ENCODE measurements at places on chromosomes 1 and 21.

DNA sequence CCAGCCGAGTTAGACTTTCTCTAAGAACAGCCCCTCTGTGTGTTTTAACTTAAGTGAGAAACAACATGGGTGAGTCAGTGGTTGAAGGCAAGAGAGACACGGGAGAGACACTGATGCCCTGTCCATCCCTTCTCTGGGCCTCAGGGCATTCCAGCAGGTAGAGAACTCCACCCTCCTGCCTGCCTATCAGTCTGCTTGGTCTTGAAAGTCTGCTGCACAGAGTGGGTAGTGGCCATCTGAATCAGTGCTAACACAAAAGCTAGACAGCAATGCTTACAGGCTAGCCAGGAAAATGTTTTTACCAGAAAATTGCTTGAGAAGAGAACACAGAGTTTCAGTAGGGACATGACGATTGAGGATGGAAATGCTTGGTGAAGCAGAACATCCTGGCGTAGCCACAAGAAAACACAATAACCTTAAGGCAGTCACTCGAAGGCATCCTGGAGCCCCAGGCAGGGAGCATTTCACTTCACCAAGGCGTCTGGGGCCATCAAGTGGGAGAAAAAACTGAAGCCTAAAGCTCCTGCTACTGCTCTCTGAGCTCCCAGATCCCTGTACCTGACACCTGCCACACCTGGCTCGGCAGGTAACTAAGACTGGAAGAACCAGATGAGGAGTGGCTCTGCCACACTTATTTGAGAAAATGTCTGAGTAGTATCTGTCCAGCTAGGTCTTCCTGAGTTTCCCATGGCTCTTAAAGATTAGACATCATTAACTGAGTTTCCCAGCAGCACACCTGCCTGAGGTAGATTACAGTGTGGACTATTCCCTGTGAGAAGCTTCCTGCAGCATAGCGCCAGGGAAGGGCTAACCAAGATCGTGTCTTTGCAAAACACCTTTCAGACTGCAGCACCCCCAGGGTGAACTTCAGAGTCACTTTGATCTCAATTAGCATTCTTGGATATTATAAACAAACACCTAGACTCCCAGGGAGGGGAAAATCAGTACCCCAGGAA lies 18.1 kb upstream of the LBR start:
- no peak for DNase-seq

DNA sequence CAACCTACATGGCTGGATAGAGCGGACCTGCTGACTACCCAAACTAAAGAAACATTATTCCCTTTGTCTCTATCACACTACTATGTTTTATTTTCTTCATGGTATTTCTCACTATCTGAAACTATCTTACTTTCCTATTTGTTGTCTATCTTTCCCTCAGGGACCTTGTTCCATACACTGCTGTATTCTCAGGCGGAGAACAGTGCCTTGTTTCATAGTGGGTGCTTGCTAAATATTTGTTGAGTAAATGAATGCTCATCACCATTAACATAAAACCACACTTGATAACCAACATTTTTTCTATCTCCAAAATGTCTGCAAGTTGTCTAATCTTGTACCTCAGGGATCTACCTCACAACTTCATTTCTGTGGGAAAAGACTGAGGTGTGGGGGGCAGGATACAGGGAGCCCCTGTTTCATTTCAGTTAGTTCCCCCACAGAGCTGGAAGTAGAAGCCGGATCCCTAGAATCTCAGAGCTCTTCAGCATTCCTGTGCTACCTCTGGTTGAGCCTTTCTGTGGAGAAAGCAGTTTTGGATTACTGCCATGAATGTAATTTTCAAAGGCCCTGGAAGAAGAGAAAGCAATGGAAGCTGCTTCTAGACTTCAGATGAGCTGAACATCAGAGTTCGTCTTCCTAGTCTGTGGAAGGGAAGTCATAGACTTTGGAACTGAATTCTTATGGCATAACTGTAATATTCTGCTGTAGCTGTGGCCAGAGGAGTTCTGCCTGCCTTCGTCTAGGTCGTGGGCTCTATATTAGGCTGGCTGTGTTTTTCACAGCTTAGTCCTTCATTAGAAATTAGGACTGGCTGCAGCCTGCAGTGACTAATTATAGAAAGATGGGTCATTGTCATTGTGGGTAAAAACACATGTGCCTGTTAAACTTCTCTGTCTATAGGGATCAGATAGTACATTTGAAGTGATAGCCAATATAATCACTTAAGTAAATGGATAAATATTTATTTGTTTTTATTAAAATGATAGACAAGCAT lies 293.2 kb upstream of the SGIP1 start:
- DNase-seq = no peak

GRCh38 chr1:180249725-180250498 lies 19.8 kb downstream of the LHX4 start:
- DNase-seq = no peak

- DNase-seq = no peak
Observed at GRCh38 chr1:95304803-95305202, 70.8 kb downstream of the RWDD3 start.

DNA sequence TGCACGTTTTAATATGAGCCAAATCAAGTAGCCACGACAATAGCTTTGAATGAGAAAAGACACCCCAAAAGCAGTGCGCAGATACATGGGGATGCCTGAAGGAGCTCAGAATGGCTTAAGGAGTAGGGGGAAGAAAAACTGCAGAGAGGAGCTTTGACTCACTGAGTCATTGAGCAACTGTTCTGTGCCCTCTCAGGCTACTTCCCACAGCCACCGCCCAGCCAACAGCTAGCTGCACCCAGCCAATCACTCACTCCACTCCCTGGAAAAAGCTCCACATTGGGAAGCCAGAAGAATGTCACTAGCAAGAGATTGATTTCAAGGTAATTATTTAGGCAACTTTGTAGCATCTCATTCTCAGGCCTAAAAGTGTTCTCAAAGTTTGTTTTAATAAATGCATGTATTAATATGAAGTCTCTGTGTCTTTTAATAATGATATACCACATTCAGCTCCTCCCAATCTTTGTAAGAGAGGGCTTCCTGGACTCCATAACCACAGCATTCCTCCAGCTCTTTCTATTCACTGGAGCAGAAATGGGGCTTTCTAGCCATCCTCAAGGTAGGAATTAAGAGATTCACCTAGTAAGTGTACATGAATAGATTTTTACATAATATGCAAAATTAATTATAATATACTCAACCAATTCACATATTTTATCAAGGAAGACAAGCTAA lies 16.8 kb downstream of the DUSP10 start:
- DNase-seq = no peak

GRCh38 chr1:56490619-56491018 lies 88.7 kb downstream of the PLPP3 start:
- no peak for DNase-seq

GRCh38 chr1:82462366-82462765 lies 661.6 kb downstream of the ADGRL2 start:
- DNase-seq = no peak

DNA sequence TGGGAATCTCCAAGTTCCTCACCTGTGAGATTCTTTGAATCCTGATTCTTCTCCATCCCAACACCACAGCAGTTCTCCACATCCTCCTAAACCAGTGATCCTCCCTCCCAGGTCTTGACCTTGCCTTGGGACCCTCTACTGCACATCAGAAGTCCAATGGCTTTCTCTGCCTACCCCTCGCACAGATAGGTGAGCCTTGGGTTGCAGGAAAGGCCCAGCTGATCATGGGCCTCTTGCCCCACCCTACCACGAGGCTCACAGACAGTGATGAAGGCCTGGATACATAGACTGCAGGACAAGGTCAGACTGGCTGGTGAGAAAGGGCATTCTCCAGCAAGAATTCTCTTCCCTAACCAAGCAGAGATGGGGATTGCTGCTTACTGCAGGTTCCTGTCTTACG lies 825 bp downstream of the FABP3 start:
- no peak for DNase-seq

DNA sequence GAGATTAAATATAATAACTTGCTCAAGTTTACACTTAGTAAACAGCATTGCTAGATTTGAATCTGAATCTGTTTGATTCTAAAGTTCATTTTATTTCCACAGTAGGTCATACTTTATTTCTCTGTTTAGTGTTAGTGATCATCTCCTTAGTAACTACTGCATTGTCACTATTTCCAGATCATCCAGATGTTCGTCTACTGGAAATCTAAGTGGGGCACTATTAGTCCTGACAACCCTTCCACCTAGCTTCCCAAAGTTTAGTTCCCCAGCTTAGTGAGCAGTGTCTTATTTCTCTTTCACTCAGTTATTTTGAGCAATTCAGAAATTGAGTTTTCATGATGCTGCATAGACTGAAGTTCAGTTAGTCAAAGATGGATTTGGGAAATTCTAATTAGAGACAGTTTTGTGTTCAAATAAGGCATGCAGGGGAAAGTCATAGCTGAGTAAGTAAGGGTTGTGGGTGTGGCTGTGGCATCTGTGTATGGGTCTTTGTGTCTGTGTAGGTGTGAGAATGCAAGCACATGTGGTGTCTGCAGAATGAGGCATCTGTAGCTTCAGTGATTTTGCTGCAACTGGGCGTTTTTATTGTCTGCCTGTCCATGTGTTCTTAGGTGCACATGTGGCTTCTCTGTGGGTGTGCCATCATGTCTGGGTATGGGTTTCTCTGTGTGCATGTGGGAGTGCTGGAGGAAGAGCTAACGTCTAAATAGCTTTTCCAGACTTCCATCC lies 107.3 kb downstream of the NTMT2 start:
- DNase-seq = no peak

DNA sequence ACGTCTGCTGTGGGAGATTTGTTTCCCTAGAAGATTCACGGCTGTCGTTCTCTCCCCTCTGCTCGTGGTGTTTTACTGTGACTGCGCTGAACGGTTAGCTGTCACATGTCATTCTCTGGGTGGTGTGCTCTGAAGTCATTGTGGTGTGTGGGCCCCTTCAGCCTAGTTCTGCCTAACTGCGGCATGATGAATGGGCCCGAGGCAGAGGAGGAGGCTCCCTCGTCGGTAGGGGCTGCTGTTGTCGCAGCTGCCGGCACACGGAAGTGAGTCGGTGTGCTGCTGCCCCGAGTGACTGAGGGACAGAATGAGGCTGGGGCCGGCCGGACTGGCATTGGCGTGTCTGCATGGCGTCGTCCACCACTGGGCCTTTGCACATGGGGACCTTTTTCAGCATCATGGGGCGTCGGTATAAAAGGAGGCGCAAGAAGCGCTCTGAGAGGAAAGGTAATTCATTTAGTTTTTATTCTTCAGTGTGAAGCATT lies 77.9 kb downstream of the ADARB1 start:
- peak; percentile 56 for DNase-seq

DNA sequence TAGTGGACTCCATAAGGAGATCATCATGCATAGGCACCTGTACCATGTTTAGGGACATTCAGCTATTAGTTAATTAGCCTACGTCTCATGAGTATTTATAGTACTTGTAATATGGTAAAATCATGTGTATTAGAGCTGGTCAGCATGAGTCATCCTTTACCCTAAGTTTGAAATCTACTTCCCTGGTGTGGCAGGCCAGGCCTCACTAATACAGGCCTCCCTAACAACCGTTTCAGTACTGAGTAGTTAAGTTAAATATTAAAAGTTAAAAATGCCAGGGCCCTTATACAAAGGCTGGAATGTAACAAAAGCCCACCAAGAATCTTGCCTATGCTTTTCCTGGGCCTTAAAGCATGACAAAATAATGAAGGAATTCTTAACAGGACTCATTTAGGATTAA lies 356.3 kb upstream of the DPYD start:
- DNase-seq = no peak

- no peak for DNase-seq
Observed at GRCh38 chr21:37800456-37801061, 115.7 kb downstream of the KCNJ6 start.

DNA sequence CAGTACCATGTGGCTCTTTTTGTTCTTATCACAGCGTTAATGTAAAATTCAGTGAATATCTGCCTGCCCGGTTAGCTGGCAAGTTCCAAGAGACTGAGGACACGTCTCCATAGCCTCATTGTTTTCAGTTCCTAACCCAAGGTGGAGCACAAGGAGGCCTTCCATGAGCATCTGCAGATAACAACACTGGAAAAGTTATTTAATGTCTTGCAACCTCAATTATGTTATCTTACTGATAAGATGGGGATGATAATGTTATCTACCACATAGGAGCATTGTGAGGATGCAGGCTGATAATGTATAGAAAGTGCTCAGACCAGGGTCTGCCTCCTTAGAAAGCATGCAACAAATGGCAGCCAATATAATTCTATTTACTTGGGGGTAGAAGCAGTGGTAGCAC lies 109.6 kb upstream of the DNAH14 start:
- DNase-seq = no peak

DNA sequence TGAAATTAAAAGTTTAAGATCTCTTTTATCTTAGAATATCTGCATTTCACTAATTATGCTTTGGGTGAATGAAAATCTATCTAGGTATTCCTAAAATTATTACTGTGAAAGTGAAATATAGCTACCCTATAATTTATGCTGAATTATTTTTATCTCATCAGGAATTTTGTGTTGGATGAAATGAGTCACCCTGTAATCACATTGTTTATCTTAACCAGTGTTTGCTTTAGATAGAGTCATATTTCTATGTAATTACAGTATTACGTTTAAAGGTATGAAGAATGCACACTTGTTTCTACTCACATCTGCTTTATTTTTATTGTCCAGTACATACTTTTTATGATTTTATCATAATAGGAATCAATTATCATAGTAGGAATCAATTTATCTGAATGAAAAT lies 249.2 kb downstream of the NCAM2 start:
- no peak for DNase-seq

- no peak for DNase-seq
Observed at GRCh38 chr1:193427524-193427923, 241.1 kb upstream of the B3GALT2 start.

DNA sequence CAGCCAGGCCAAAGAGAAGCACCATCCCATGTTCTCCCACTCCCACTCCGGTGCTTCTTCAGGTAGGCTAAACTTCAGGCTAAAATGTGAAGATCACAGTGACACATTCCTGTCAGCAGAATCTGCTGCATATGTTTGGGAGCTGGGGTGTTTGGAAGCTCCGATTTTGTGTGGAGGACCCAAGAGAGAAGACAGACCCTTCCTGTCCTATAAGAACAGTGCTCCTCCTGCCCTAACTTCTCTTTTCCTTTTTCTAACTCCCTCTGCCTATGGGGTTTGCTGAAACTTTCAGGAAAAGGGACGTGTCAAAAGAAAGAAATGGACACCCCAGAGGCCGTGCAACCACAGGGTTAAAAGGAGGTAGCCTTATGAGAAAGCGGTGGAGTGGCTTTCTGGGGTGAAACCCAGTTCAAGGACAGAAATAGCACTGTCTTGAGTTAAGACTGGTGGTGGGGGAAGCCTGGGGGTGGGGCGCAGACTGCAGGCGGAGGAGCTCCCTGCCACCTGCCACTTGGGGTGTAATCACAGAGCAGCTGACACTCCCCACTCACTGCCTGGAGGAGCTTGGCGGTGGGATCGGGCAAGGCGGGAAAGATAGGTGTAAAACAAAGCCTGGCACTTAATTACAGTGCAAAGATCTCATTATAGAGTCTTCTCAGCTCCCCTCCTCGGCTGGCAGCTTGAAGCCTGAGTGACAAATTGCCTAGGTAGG lies 645 bp upstream of the TLR5 start:
- DNase-seq = no peak

- no peak for DNase-seq
Observed at GRCh38 chr1:84246213-84246612, 55.3 kb upstream of the SAMD13 start.

- DNase-seq = no peak
Observed at GRCh38 chr21:29586696-29587095, 288.0 kb downstream of the BACH1 start.

GRCh38 chr1:92217721-92218120 lies at the start of gene C1orf146:
Gene C1orf146, plus strand, starts transcription at chr1:92217915. Its CDS starts 13,506 bp downstream, at chr1:92231421.
- DNase-seq = no peak

GRCh38 chr1:66777831-66778230 lies 23.2 kb downstream of the INSL5 start:
- DNase-seq = no peak

- DNase-seq = no peak
Observed at GRCh38 chr1:21298981-21299391, 8.7 kb upstream of the ECE1 start.

Measured in stimulated activated CD4-positive, alpha-beta T cell treated with anti-CD3 and anti-CD28 coated beads, TNF-alpha, amount 100 ng/mL, for 48 hours (primary cell).